Activated CD4-positive, alpha-beta T cell treated with anti-CD3 and anti-CD28 coated beads, Interleukin-2, amount 10 ng/mL, durations not matched to agents 7 days and 5 days (primary cell): ENCODE measurements at places on chromosomes 7 and 10.

GRCh38 chr7:64871761-64872160 is 31.3 kb upstream of the ZNF273 start:
- H3K36me3 ChIP-seq, result no peaks in the 10 kb centered on the region
- DNase-seq, result no peak
- H3K27ac ChIP-seq, result no peak overlapping the region
- no peaks in the 10 kb centered on the region for H3K27me3 ChIP-seq

GRCh38 chr7:15306296-15306695 is 255.5 kb downstream of the AGMO start:
- H3K27me3 ChIP-seq, result no peaks in the 10 kb centered on the region
- no peak overlapping the region for H3K27ac ChIP-seq
- no peaks in the 10 kb centered on the region for H3K4me1 ChIP-seq
- no peak for DNase-seq
- no peak overlapping the region for H3K4me3 ChIP-seq

DNA sequence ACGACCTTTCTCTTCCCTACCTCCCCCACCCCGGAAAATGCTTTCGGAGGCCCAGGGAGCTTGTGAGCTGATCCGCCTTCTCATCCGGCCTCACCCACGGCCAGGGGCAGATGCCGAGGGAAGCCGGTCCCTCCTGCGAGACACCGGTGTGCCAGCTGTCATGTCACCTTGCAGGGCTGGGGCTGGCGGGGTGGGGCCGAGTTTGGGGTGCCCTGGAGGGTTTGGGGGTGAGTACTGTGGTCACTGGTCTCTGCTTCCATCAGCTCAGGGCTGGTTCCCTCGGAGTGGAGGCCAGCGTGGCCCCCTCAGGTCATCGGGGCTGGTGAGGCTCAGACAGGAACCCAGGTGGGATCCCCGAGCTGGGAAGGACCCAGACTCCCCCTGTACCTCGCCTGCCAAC is 48.7 kb downstream of the RCC1L start:
- H3K27ac ChIP-seq, result no peak overlapping the region
- no peak overlapping the region for H3K4me3 ChIP-seq
- no peaks in the 10 kb centered on the region for H3K36me3 ChIP-seq
- no peaks in the 10 kb centered on the region for H3K27me3 ChIP-seq
- no peaks in the 10 kb centered on the region for H3K4me1 ChIP-seq

GRCh38 chr7:114790521-114790920 is 131.4 kb upstream of the MDFIC start:
- peaks cover 12% of the 10 kb centered on the region for H3K4me1 ChIP-seq
- no peak overlapping the region for H3K27ac ChIP-seq
- no peak for DNase-seq
- no peak overlapping the region for H3K4me3 ChIP-seq
- H3K27me3 ChIP-seq, result no peaks in the 10 kb centered on the region

DNA sequence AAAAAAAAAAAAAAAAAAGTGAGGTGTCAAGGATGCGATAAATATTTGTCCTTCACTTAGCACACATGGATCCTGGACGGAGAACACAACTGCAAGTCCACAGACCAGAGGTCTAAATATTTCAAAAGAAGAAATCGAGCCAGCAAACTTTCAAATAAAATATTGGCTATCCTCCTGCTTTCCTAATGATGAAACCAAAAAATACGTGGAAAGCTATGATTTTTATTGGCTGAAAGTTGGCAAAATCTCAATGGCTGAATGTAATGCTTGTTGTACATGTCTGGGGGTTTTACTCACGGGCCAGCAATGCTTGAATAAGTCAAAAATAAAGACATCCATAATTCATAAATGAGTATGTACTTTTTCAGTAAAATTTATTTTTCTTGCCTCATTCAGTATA is 19.0 kb upstream of the MGMT start:
- no peak overlapping the region for H3K4me3 ChIP-seq
- DNase-seq, result no peak
- H3K27ac ChIP-seq, result no peak overlapping the region
- H3K27me3 ChIP-seq, result peaks cover 2% of the 10 kb centered on the region

GRCh38 chr7:91912494-91912893 is 28.2 kb upstream of the AKAP9 start:
- no peak for DNase-seq
- H3K4me1 ChIP-seq, result peaks cover 23% of the 10 kb centered on the region
- H3K27me3 ChIP-seq, result peaks cover 7% of the 10 kb centered on the region
- H3K36me3 ChIP-seq, result no peaks in the 10 kb centered on the region
- H3K27ac ChIP-seq, result no peak overlapping the region

GRCh38 chr7:150857276-150858055 is 5.1 kb downstream of the AOC1 start:
- H3K36me3 ChIP-seq, result no peaks in the 10 kb centered on the region
- H3K27ac ChIP-seq, result no peak overlapping the region
- peaks cover 2% of the 10 kb centered on the region for H3K27me3 ChIP-seq
- peaks cover under 1% of the 10 kb centered on the region for H3K4me1 ChIP-seq

DNA sequence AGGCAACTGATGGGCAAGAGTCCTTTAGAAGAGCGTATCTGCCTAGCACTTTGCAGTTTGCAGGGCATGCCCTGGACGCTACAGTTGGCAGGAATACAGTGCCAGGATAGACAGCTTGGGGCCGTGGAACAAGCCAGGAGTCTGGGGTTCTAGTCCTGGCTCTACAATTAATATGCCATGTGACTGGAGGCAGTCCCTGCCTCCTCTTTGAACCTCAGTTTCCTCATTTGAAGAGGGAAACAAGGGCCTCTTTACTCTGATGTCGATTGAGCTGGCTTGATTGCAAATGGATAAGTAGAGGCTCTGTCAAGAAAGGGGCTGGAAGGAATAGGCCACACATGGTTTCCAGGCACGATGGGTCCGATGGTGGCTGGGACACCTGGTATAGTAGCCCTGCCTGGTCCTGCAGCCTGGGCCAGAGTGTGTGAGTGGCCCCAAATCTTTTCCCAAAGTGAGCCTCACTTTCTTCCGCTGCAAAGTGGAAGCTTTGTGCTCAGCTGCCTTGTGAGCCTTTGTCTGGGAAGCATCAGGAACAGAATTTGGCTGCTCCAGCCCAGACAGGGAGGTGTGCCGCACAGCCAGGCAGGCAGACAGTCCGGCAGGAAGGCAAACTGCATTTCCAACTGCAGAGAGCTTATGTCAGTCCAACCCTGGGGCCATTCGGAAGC is 111.4 kb upstream of the PPIF start:
- peaks cover 3% of the 10 kb centered on the region for H3K4me1 ChIP-seq
- no peak for DNase-seq
- no peak overlapping the region for H3K4me3 ChIP-seq
- peaks cover 2% of the 10 kb centered on the region for H3K36me3 ChIP-seq
- no peaks in the 10 kb centered on the region for H3K27me3 ChIP-seq
- H3K27ac ChIP-seq, result no peak overlapping the region

DNA sequence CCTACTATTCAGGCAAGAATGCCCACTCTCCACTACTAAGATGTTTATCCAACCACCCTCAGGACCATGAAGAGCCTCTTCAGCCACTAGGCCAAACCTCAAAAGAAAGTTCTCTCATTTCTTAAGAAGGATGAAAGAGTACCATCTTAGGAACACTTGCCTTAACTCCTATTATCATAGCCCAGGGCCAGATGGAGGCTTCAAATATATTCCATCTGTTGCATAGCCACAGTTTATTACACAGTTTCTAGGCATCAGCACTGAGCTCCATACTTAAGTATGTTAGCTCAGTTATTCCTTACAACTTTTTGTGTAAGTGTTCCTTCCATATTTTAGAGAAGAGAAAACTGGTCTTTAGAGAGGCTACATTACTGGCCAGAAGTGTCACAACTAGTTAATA is 37.4 kb upstream of the YAE1 start:
- H3K27me3 ChIP-seq, result peaks cover 19% of the 10 kb centered on the region
- DNase-seq, result no peak
- no peaks in the 10 kb centered on the region for H3K4me1 ChIP-seq
- no peaks in the 10 kb centered on the region for H3K36me3 ChIP-seq

GRCh38 chr7:66157060-66157459 is 42.4 kb downstream of the CRCP start:
- no peak overlapping the region for H3K27ac ChIP-seq
- no peaks in the 10 kb centered on the region for H3K27me3 ChIP-seq
- DNase-seq, result no peak
- no peak overlapping the region for H3K4me3 ChIP-seq
- no peaks in the 10 kb centered on the region for H3K4me1 ChIP-seq
- H3K36me3 ChIP-seq, result peaks cover 48% of the 10 kb centered on the region

DNA sequence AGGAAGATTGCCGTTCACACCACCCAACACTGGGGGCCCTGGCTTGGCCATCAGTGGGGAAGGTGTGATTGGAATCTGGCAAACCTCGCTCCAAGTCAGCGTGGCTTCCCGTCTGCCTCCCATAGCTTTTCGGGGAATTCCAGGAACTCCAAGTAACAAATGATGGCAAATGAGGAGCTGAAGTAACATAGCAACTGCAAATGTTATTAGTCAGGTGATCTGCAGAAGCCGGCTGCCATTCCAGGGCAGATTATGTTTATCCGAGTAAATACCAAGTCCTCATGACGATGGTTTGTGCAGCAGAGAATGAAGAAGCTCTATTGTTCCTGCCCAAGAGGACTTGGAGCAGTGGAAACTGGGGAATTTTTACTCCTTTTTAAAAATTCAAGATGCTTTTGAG is 270.5 kb upstream of the PODXL start:
- peaks cover 6% of the 10 kb centered on the region for H3K27me3 ChIP-seq
- no peak overlapping the region for H3K27ac ChIP-seq
- no peaks in the 10 kb centered on the region for H3K36me3 ChIP-seq
- H3K4me1 ChIP-seq, result no peaks in the 10 kb centered on the region
- no peak overlapping the region for H3K4me3 ChIP-seq

GRCh38 chr10:24457661-24458318 is 248.9 kb downstream of the KIAA1217 start:
- H3K4me1 ChIP-seq, result no peaks in the 10 kb centered on the region
- no peak overlapping the region for H3K27ac ChIP-seq
- no peak for DNase-seq
- H3K36me3 ChIP-seq, result no peaks in the 10 kb centered on the region
- H3K27me3 ChIP-seq, result peaks cover 6% of the 10 kb centered on the region
- no peak overlapping the region for H3K4me3 ChIP-seq

DNA sequence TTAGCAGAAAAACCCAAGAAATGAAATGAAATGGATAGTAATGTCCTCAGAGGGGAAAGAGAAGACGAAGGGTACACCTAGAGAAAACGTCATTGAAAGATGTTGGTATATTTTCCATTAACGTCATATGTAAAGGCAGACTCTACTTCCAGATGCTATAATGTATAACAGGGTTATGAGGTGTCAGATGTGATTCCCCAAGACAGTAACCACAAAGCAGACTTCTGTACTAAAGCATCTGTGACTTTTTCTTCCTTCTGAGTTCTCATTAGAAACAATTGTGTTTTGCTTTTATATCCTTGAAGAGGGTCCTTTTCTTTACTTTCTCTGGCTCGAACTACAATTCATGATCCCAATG is 37.4 kb downstream of the LRRC72 start:
- H3K4me1 ChIP-seq, result peaks cover 23% of the 10 kb centered on the region
- peak overlapping the region; percentile 86 for H3K27ac ChIP-seq
- H3K27me3 ChIP-seq, result peaks cover 9% of the 10 kb centered on the region

DNA sequence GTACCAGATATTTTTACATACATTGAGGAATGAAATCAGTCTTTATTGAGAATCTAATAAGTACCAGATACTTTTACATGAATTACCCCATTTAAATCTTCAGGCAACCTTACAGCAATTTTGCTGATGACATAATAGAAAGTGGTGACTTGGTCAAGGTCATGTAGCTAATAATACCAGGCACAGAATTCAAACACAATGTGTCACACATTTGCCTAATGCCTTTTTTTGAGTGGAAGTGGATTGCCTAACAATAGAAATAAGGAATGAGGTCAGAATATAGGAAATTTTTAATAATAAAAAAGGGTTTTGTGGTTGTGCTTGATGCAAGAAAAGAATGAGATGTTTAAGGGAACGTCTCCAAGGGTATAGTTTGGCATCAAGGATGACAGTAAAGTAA is 466.6 kb upstream of the IGFBP3 start:
- H3K4me1 ChIP-seq, result no peaks in the 10 kb centered on the region
- no peak overlapping the region for H3K27ac ChIP-seq
- no peaks in the 10 kb centered on the region for H3K27me3 ChIP-seq
- no peaks in the 10 kb centered on the region for H3K36me3 ChIP-seq
- no peak for DNase-seq

GRCh38 chr10:59905731-59906416 is 482 bp downstream of the CCDC6 start:
- H3K4me3 ChIP-seq, result peak overlapping the region; percentile 92
- H3K27me3 ChIP-seq, result no peaks in the 10 kb centered on the region
- H3K36me3 ChIP-seq, result peaks cover 14% of the 10 kb centered on the region
- DNase-seq, result no peak

GRCh38 chr7:13117103-13117502 is 429.7 kb downstream of the ARL4A start:
- no peak for DNase-seq
- H3K4me1 ChIP-seq, result no peaks in the 10 kb centered on the region
- H3K27ac ChIP-seq, result no peak overlapping the region

DNA sequence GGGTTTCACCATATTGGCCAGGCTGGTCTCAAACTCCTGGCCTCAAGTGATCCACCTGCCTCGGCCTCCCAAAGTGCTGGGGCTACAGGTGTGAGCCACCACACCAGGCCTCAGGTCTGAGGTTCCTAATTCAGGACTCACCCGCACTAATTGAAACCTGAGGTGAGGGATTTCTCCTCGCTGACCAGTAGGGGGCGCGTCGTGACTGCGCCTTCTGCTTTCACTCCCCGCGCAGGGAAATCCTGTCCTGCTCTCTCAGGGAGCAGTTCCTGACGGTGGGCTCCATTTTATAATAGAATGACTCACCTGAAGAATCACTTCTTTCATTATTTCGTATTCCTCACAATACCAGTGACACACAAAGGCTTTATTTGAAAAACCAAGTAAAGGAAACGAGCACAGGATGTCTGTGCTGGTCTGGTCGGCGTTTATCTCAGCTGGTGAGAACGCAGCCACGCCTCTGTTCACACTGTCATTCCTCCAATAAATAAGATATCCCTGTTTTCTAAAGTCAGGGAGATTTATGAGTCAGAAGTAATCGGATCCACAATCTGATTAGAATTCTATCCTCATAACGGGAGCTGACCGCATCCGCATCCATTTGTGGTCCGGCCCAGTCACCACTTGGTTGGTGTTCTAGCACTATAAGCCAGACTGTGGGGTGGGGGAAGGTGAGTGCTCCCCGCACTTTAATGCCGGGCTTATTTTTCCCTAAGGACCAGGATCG is 35.4 kb downstream of the BAG3 start:
- peaks cover 21% of the 10 kb centered on the region for H3K4me1 ChIP-seq
- peak overlapping the region; percentile 52 for H3K27ac ChIP-seq
- H3K4me3 ChIP-seq, result peak overlapping the region; percentile 40
- H3K36me3 ChIP-seq, result no peaks in the 10 kb centered on the region
